ENCODE measurements at places on chromosomes 13 and 19. TPM values are rescaled to one million over a fixed set of nuclear protein-coding genes. Genes with fewer than 3 reads are reported as not detected.

GRCh38 chr19:35889370-35890112 is 10.8 kb downstream of the NFKBID start:
- peaks cover 14% of the 10 kb centered on the region for H3K36me3 ChIP-seq
- H3K27ac ChIP-seq, result no peak overlapping the region
- H3K27me3 ChIP-seq, result no peaks in the 10 kb centered on the region
- no peak overlapping the region for H3K4me3 ChIP-seq
- no peak for DNase-seq
- H3K4me1 ChIP-seq, result no peaks in the 10 kb centered on the region

DNA sequence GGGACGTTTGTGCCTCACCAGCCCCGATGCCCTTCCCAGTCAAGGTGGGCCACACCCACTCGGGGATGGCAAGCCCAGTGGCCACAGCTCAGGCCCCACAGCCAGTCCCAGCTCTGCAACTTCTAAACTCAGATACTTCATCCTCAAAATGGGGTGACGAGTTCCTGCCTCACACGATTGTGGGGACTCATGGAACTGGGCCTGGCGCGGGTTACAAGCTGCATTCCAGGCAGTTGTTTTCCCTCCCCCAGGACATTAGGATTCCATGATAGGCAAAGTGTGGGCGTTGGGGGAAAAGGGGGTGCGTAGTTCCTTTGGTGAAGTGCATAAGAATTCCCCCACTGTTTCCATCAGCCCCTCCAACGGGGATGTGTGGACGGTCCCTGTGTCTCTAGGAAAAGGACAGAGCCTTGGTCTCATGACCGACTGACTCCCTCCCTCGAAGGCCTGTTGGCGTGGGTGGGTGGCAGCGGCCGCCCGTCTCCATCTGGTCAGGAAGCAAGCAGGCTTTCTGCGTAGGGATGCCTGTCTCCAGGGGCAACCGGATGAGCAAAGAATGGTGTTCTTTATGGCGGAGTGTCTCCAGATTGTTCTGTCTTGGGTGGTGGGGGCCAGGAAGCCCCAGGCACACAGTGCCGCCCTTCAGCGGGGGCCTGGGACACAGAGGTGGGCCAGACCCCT is 21.1 kb upstream of the NPAS1 start:
- no peak overlapping the region for H3K4me3 ChIP-seq
- H3K36me3 ChIP-seq, result peaks cover 70% of the 10 kb centered on the region
- peaks cover 7% of the 10 kb centered on the region for H3K27me3 ChIP-seq

- H3K27me3 ChIP-seq, result no peaks in the 10 kb centered on the region
- H3K4me1 ChIP-seq, result peaks cover 2% of the 10 kb centered on the region
- H3K36me3 ChIP-seq, result no peaks in the 10 kb centered on the region
- H3K27ac ChIP-seq, result no peak overlapping the region
These were observed 17.7 kb downstream of the ZNF763 start for GRCh38 chr19:11982526-11982925.

Gene ZNF43
- total RNA-seq, result 16.7 TPM

DNA sequence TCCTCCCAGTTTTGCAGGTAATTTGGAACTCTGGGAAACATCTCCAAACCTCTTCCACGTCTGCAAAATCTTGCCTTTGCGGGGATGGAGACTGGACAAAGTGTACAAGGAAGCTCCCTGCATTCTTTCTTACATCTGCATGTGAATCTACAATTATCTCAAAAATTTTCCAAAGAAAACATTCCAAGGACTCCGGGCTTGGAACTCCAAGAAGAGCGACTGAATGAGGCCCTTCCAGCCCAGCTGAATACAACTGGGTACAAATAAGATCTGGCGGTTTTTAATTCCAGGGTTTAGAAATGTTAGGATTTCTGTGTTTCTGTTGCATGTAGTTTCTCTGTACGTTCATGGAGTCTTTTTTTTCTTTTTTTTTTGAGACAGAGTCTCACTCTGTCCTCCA is 28.5 kb downstream of the EXOC3L2 start:
- H3K4me3 ChIP-seq, result no peak overlapping the region
- peak; percentile 58 for DNase-seq
- H3K27ac ChIP-seq, result no peak overlapping the region
- peaks cover 24% of the 10 kb centered on the region for H3K4me1 ChIP-seq

DNA sequence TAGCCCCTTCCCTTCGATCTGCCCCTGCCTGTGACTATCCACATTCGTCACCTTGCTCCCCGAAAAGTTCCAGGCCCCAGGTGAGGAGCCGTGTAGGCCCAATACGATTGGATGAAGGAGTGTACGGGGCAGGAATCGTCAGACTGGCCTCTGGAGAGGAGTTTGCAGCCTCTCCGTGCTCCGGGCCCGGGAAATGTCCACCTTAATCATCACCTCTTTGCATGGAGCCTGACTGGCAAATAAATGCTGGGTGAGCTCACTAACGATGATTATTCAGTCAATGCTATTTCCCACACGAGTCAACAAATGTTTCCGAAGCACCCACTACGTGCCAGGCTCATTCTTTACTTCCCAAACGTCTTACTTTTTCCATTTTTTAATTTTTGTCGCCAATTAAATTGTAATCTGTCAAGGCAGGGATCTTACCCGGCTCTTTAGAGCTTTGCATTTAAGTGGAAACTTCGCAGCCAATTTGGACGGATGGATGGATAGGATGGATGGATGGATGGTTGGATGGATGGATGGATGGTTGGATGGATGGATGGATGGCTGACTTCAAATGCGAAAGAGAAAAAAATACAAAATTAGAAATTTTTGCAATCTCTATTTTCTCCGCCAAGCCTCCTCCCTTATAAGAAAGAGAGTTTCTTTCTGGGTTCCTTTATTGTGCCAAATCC is 45.8 kb downstream of the TGDS start:
- DNase-seq, result no peak
- H3K4me3 ChIP-seq, result peak overlapping the region; percentile 72
- no peaks in the 10 kb centered on the region for H3K36me3 ChIP-seq
- peaks cover 7% of the 10 kb centered on the region for H3K4me1 ChIP-seq
- peak overlapping the region; percentile 97 for H3K27ac ChIP-seq

DNA sequence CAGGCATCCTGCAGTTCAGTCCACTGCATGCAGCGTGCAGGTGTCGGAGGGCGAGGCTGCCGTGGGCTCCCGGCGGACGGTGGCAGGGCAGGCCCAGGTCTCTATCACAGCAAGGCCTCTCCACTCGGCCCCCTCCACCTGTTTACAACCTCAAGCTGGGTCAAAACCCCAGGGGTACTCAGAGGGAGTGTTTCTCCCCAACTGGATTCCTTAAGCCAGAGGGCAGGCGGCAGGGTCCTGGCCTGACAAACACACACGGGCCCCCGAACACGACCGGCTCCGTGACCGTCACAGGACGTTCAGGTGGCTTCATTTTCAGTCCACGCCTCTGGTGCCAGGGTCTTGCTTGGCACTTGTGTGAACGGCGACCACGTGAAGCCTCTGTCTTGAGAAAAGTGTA is 23.5 kb downstream of the RASA3 start:
- no peak overlapping the region for H3K4me3 ChIP-seq
- no peak overlapping the region for H3K27ac ChIP-seq
- H3K36me3 ChIP-seq, result peaks cover 10% of the 10 kb centered on the region
- no peak for DNase-seq

DNA sequence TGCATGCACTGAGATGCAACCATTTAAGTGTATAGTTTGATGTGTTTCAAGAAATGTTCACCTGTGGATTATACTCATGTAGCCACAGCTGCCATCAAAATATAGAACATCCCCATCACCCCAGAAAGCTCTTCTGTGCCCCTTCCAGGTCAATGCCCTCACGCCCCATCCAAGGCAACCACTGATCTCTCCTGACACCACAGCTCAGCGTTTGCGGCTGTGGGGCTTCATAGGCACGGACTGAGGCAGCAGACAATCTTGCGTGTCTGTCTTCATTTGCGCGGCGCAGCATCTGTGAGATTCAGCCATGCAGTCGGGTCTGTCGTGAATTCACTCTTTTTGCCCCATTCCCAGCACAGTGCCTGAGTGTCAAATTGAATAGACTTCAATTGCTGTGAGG is 153.8 kb upstream of the UQCRFS1 start:
- no peak overlapping the region for H3K27ac ChIP-seq
- H3K4me3 ChIP-seq, result no peak overlapping the region
- H3K27me3 ChIP-seq, result peaks cover 16% of the 10 kb centered on the region
- H3K36me3 ChIP-seq, result no peaks in the 10 kb centered on the region

Gene DCUN1D2
- total RNA-seq, result 13.1 TPM

Gene GPR18
- 0.04 TPM for total RNA-seq

- no peak overlapping the region for H3K4me3 ChIP-seq
- peaks cover 13% of the 10 kb centered on the region for H3K4me1 ChIP-seq
- DNase-seq, result no peak
- no peaks in the 10 kb centered on the region for H3K36me3 ChIP-seq
- peaks cover 33% of the 10 kb centered on the region for H3K27me3 ChIP-seq
- no peak overlapping the region for H3K27ac ChIP-seq
These were observed 5.4 kb downstream of the FLT1 start for GRCh38 chr13:28489524-28489931.

Gene CLDN10
- 7.4 TPM for total RNA-seq

- DNase-seq, result no peak
- H3K27ac ChIP-seq, result no peak overlapping the region
- H3K4me3 ChIP-seq, result no peak overlapping the region
- no peaks in the 10 kb centered on the region for H3K36me3 ChIP-seq
These were observed 420.7 kb downstream of the PCDH9 start for GRCh38 chr13:66809485-66809884.

DNA sequence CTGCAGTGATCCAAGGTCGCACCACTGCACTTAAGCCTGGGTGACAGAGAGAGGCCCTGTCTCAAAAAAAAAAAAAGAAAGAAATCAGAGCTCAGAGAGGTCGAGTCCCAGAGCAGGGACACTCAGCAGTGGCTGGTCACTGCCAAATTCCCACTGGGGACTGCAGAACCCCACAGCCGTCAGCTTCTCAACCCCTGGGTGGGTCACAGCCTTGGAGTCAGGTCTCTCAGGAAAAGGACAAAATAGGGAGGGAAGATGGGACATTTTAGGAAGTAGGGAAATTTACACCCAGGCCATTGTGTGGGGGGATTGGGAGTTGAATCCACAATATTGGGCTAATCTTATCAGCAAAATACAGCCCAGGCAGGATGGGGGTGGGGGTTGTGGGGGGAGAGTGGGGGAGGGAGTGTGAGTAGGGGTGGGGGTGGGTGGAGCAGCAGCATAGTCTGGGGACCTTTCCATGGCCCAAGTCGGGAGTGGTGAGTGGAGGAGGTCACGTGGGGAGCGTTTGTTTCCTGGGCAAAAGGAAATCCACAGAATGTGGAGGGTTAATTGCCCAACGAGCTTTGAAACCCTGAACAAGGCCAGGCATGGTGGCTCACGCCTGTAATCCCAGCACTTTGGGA is 5.0 kb upstream of the CCDC194 start:
- H3K36me3 ChIP-seq, result peaks cover 5% of the 10 kb centered on the region
- H3K4me3 ChIP-seq, result no peak overlapping the region
- no peak overlapping the region for H3K27ac ChIP-seq

DNA sequence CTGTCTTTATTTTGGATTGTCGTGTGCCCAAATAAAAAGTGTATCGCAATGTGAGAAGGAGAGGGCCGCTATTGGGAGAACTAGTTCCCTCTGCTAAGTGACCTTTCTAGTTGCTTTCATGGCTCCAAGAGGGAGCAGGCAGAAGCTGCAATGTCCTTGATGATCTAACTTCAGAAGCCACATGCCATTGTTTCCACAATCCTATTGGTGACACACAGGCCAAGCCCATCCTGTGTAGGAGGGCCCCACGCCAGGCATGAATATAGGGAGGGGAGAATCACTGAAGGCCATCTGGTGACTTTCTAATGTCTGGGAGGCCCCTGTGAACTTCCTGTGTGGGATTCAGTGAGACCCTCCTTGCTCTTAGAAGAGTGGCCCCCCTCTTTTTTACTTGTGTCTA is 47.8 kb upstream of the KPNA3 start:
- DNase-seq, result no peak
- no peak overlapping the region for H3K27ac ChIP-seq

GRCh38 chr13:31598990-31599389 is 140.3 kb upstream of the RXFP2 start:
- no peak for DNase-seq
- H3K4me3 ChIP-seq, result no peak overlapping the region
- H3K27me3 ChIP-seq, result no peaks in the 10 kb centered on the region
- no peaks in the 10 kb centered on the region for H3K4me1 ChIP-seq

GRCh38 chr13:113762538-113762937 is 3.5 kb downstream of the TMEM255B start:
- H3K36me3 ChIP-seq, result no peaks in the 10 kb centered on the region
- H3K4me1 ChIP-seq, result peaks cover 20% of the 10 kb centered on the region
- H3K27ac ChIP-seq, result no peak overlapping the region
- no peak overlapping the region for H3K4me3 ChIP-seq
- H3K27me3 ChIP-seq, result peaks cover 52% of the 10 kb centered on the region

DNA sequence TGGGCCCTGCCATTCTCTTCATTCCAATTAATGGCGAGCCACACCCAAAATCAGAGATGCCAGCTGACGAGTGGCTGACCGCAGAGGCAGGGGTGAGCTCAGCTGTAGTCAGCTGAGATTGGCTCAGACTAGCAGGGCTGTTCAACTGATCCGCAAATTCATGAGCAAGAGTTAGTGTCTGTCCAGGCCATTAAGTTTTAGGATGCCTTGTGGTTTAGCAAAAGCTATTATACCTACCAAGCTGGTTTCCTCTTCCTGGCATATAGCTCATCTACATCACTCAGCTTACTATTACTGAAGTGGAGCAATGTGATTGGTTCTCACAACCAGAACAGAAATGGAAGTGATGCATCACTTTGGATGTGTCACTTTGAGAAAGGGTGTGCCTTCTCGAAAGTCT is 148.7 kb downstream of the NALCN start:
- no peaks in the 10 kb centered on the region for H3K36me3 ChIP-seq
- no peak overlapping the region for H3K4me3 ChIP-seq
- DNase-seq, result no peak
- no peaks in the 10 kb centered on the region for H3K27me3 ChIP-seq
- H3K4me1 ChIP-seq, result no peaks in the 10 kb centered on the region
- no peak overlapping the region for H3K27ac ChIP-seq

GRCh38 chr19:19068659-19069654 is 5.2 kb downstream of the SLC25A42 start:
- peak overlapping the region; percentile 0 for H3K27ac ChIP-seq
- H3K4me3 ChIP-seq, result no peak overlapping the region
- no peaks in the 10 kb centered on the region for H3K27me3 ChIP-seq
- H3K36me3 ChIP-seq, result peaks cover 9% of the 10 kb centered on the region

GRCh38 chr13:111382877-111383276 is 62.4 kb downstream of the TEX29 start:
- DNase-seq, result no peak
- H3K27ac ChIP-seq, result no peak overlapping the region
- H3K4me3 ChIP-seq, result no peak overlapping the region
- no peaks in the 10 kb centered on the region for H3K4me1 ChIP-seq

Gene EID2B
- 3.2 TPM for total RNA-seq
